G401 (cell line): ENCODE measurements at places on chromosomes 2 and 18. TPM values are rescaled to one million over a fixed set of nuclear protein-coding genes. Genes with fewer than 3 reads are reported as not detected.

Gene TRIM43B
- 2.4 and 4.2 TPM in 2 replicates for total RNA-seq

Gene RGPD4
- 0.03 TPM in 1 of 2 replicates, not detected in the other for total RNA-seq

Gene MGAT5
- 0.07 and 0.31 TPM in 2 replicates for total RNA-seq

Gene MCFD2
- total RNA-seq: 100 and 127 TPM in 2 replicates

Gene DCDC2C
- total RNA-seq: not detected in 2 replicates

Gene GREB1L
- total RNA-seq: 7.6 and 11.7 TPM in 2 replicates

Gene HRH4
- total RNA-seq: not detected in 2 replicates

Gene COL3A1
- 347 and 349 TPM in 2 replicates for total RNA-seq

Gene RTP5
- not detected in 2 replicates for total RNA-seq

Gene RAB6C
- total RNA-seq: not detected in 2 replicates

Gene EFHD1
- total RNA-seq: 2.4 and 4.2 TPM in 2 replicates

Gene SERPINB3
- total RNA-seq: not detected in 2 replicates

Gene PDCD1
- total RNA-seq: 0.62 TPM in 1 of 2 replicates, not detected in the other

Gene VIL1
- total RNA-seq: not detected in 2 replicates

Gene ZC3H6
- 0.98 and 1.7 TPM in 2 replicates for total RNA-seq

Gene RESP18
- not detected in 2 replicates for total RNA-seq

Gene RFX8
- not detected in 2 replicates for total RNA-seq

Gene GPAT2
- not detected in 2 replicates for total RNA-seq

Gene PDCL3
- total RNA-seq: 3.1 and 19.1 TPM in 2 replicates

Gene NTSR2
- not detected in 2 replicates for total RNA-seq

Gene PRKAG3
- total RNA-seq: not detected in 2 replicates

Gene IL1B
- total RNA-seq: not detected in 2 replicates

Gene ABHD1
- total RNA-seq: 0.43 TPM in 1 of 2 replicates, not detected in the other

Gene ARHGAP28
- total RNA-seq: 0.61 and 1.0 TPM in 2 replicates

Gene FABP1
- not detected in 2 replicates for total RNA-seq

Gene LRRTM1
- 0.07 TPM in 1 of 2 replicates, not detected in the other for total RNA-seq

Gene UGT1A8
- total RNA-seq: not detected in 2 replicates

Gene SNORC
- 0.03 TPM in 1 of 2 replicates, not detected in the other for total RNA-seq

Gene LHCGR
- not detected in 2 replicates for total RNA-seq

Gene SP5
- total RNA-seq: not detected in 2 replicates

Gene NETO1
- not detected in 2 replicates for total RNA-seq

Gene SULT1C2
- total RNA-seq: 0.71 and 3.2 TPM in 2 replicates

Gene IL1RL2
- total RNA-seq: not detected in 2 replicates

Gene PSMA8
- not detected in 2 replicates for total RNA-seq

Gene CHRNG
- not detected in 2 replicates for total RNA-seq

Gene ACADL
- not detected in 2 replicates for total RNA-seq

Gene CFC1
- not detected in 2 replicates for total RNA-seq

Gene FLACC1
- 0.24 and 1.5 TPM in 2 replicates for total RNA-seq
